ENCODE measurements at places on chromosomes 1 and 21.

- no peak for DNase-seq
Observed at GRCh38 chr1:158008630-158009029, 15.2 kb downstream of the KIRREL1 start.

DNA sequence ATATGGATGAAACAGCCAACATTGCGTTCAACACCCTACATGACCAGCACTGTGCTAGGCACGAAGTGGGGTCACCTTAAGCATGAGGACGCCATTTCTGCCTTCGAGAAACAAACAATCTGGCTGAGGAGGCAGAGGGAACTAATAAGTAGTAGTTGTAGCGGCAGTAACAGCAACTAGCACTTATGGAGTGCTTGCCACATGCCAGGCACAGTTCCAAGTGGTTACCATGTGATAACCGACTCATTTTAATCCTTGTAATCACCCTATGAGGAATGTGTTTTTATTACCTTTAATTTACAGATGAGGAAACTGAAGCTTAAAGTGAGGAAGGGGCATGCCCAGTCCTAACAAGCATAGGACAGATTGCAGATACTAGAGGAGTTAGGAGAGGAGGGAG lies 33.7 kb downstream of the KCND3 start:
- no peak for DNase-seq

GRCh38 chr1:147600119-147601111 lies 59.1 kb downstream of the BCL9 start:
- DNase-seq = no peak

- no peak for DNase-seq
Observed at GRCh38 chr1:233664804-233665574, 51.1 kb downstream of the KCNK1 start.

DNA sequence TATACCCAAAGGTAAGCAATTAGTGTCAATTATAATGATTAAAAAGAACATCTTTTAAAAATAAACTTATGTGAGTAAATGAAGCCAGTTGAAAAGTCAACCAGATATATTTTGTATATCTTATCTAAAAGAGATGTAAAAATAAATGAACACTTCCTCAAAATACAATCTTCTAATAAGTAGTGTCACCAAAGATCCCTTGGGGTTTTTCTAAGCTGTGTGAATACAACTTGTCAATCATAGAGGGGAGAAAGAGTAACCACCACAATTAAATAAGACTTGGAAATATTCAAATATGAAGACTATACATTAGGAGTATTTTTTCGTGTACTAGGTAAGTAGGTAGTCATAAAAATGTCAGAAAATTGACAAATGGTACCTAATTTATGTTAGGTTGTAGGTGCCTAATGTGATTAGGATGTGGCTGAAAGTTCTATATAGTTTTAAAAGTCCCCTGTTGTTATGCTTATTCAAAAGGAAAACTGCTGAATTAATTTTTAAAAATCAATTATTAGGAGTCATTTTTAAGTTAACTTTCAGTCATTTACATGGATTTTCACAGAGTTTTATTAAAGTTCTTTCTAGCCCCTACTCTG lies 72.6 kb downstream of the RASAL2 start:
- DNase-seq = no peak

DNA sequence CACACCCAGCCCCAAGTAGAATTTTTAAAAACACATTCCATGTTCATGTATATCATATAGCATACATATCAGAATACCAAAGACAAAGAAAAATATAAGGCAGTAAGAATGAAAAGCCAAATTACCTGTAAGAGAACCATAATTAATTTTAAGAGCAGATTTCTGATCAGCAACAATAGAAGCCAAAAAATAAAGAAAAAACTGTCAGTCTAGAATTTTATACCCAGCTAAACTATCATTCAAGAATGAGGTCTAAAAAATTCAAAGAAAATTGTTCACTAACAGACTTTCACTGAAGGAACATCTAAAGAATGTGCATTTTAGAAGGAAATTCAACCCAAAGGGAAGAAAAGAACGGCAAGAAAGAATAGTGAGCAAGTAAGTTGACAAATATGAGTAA lies 10.6 kb upstream of the FUCA1 start:
- no peak for DNase-seq

- no peak for DNase-seq
Observed at GRCh38 chr1:114448370-114449036, 62.5 kb downstream of the TRIM33 start.

DNA sequence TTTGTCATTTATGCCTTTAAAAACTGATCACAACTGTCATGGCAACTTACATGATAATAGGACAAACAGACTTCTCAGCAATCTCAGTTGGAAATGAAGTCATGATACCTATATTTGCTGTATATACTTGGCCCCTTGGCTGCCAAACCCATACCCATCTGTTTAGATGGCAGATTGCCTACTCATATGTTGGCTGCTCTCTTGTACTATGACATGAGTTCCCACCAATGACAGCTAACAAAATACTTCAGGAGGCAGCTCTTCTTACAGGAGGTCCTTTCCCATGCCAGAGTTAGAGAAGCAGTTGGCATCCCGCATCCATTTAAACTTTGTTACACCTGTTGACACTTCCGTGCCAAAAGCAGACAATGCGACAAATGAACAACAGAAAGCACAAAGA lies 603.1 kb upstream of the ADGRL2 start:
- no peak for DNase-seq

DNA sequence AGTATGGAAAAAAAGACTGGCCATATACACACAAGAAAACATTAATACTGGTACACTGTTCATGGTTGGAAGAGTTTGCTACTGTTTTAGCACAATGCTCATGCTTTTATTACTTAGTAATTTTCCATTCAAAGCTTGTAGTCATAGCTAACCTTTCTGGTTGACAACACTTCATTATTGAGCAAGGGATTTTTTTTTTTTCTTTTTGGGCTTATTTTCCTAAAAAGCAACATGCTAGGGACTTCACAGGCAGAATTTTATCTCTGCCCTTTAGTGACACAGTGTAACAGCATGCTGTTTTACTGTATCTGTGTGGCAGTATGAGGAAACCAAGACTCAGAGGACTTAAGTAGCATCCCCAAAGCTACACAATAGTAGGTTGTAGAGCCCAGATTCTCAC lies 58.5 kb downstream of the FGGY start:
- no peak for DNase-seq

- DNase-seq = no peak
Observed at GRCh38 chr1:57296726-57297250, 127.1 kb downstream of the DAB1 start.

- DNase-seq = no peak
Observed at GRCh38 chr1:174051956-174052355, 29.8 kb upstream of the RC3H1 start.

- no peak for DNase-seq
Observed at GRCh38 chr1:202964791-202965410, 2.2 kb downstream of the CYB5R1 start.

Data from activated T-helper 1 cell treated with anti-CD3 and anti-CD28 coated beads, Interleukin-2, amount 50 U/mL, for 16 hours (primary cell).